HTR-8/SVneo (cell line): ENCODE measurements at places on chromosomes 2 and 18.

GRCh38 chr18:10130606-10131005 is 216.8 kb downstream of the VAPA start:
- DNase-seq = no peak

GRCh38 chr2:134539981-134540380 is 178.8 kb downstream of the TMEM163 start:
- DNase-seq = no peak

DNA sequence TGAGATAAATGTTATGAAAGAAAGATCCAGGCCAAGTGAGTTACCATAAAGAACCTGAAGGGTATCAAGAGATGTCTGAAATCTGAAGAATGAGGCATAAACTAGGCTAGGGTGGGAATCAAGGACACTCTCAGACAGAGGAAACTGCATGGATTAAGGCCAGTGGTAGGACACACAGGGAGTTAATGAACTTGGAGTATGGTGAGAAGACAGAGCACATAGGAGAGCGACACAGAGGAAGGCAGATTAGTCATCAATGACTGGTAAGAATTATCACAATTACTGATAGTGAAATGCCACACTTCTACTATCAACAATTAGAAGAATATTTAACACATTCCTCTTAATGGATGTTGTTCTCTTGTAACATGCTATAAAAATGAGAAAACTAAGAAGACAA is 76.9 kb downstream of the TTC21B start:
- no peak for DNase-seq

DNA sequence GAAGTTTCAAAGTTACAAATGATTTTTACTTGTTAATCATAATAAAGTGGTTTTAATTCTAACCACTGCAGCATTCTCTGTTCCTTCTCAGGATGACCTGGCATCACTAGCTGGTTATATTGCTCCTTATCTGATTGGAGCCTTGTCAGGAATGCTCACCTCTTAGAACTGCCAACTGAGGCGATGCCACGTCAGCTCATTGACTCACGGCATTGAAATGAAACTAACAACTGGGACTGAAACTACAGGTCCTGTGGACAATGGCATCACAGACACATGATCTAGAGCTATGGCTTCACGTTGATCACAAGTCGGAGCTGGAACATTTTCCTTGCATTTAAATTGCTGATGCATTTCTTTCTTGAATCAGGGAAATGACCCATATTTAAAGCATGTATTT is 54.9 kb upstream of the MAP2 start:
- DNase-seq = peak; percentile 70

DNA sequence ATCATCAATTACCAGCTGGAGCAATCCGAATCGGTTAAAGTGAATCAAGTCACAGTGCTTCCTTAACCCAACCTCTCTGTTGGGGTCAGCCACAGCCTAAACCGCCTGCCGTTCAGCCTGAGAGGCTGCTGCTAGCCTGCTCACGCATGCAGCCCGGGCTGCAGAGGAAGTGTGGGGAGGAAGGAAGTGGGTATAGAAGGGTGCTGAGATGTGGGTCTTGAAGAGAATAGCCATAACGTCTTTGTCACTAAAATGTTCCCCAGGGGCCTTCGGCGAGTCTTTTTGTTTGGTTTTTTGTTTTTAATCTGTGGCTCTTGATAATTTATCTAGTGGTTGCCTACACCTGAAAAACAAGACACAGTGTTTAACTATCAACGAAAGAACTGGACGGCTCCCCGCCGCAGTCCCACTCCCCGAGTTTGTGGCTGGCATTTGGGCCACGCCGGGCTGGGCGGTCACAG is 496 bp upstream of the ITGA4 start:
- DNase-seq = no peak

- DNase-seq = no peak
These were observed 41.4 kb upstream of the RNU4ATAC start for GRCh38 chr2:121489284-121489683.

DNA sequence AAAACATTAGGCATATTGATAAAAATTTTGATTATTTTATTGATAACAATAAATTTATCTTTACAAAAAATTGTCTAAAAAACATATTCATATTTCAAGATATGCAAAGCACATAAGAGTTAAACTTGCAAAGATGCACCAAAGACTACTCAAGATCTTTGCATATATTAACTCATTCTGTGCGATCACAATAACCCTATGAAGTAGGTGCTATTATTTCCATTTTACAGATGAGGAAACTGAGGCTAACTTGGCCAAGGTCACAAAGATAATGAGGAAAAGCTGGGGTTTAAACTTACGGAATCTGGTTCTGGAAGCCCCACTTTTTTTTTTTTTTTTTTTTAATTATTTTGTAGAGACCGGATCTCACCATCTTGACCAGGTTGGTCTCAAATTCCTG is 94.4 kb upstream of the SERTAD2 start:
- no peak for DNase-seq

DNA sequence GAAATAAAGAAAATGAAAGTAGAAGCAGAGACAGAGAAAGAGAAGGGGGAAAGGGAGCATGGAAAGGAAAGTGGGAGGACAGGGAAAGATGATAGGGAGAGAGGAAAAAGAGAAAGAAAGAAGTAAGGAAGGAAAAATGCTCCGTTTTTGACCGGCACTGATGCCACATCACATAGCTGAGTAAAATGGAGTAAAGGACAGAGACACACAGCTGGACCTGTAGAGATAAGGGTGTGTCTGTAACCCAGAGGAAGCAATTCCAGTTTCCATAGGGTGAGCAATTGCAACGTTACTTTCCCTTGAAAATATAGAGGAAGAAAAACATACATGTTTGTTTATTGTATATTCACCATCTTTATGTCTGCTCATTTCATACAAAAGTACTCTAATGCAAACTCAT is 1866.9 kb upstream of the PIK3C3 start:
- DNase-seq = no peak

GRCh38 chr18:30406728-30407127 is 635.8 kb downstream of the DSC3 start:
- no peak for DNase-seq

- DNase-seq = no peak
These were observed 85.5 kb upstream of the PXDN start for GRCh38 chr2:1829796-1830195.

DNA sequence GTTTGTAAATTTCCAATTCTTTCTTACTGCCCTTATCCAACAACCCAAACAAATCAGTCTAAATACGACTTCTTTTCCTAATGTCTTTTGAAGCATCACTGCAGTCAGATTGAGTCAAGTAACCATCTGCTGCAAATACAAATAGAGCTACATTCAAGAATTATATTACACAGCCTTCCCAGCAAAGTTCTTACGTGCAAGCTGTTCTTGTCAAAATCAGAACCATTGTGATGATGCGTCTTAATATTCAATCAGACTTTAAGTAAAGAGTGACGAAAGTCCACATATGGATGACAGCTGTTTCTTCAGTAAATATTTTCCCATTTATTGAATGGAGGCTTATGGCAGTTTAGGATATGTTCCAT is 943.8 kb downstream of the LRP1B start:
- no peak for DNase-seq

DNA sequence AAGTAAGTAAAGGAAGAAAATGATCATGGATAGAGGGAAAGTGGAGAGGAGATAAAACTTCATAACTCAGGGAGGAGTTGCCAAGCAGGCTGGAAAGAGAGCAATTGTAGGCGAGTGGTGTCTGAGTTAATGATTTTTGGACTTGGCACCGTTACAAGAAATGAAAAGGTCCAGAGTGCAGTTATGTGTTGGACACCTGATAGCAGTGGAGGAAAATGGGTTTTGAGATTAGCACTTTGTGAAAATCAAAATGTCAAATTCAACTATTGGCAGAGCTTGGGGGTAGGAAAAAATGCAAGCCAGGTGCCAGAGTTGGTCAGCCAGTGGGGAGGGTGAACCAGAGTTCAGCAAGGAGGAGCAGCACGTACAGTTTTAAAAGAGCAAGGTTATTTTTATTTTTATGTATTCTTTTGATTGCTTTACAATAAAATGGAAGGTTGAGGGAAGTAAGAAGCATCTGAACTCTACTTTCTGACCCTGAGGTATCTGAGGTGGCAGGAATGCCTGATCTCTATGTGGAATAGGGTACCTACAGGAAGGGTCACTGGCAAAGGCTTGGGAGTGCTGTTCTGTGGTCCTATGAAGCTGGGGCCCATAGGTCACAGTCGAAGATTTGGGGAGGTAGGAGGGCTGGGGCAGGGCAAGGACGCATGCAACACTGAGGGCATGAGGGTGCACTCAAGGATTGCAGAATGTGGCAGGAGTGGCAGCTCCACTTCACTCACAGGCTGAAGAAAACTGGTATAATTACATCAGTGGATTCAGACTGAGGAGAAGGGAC is 127.5 kb downstream of the CD8B2 start:
- DNase-seq = no peak

DNA sequence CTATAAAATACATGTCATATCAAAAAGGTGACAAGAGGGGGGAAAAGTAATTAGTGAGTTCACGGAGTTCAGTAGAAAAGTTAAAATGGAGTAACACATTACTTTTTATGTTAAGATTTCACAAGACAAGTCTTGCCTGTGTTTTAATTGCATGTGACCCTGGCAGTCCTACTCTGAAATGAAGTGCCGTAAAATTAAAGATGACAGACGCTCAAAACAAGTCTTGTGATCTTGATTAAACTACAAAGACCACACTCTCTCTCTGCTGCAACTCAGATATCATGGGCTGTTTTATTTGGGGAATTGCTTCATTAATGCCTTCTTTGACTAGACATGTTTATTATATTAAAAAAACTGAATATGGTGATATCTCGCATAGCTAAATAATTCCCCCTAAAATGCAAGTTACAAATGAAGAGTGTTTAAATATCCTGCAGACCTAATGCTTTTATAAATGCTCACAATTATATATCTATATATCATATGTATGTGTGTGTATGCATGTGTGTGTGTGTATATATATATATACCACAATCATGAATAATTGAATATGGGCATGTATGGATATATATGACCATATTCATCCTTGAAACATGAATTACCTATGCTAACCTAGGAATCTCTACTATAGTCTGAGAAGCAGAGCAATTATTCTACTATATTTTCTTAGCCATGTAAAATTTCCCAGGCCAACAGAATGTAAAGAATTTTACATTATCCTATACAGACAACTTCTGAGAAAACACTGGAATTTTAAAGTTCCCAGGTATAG is 647.5 kb downstream of the ARHGAP15 start:
- no peak for DNase-seq

GRCh38 chr18:35180455-35180854 is 60.4 kb upstream of the ZNF397 start:
- no peak for DNase-seq

GRCh38 chr2:1619556-1619955 is 124.8 kb downstream of the PXDN start:
- no peak for DNase-seq

- DNase-seq = no peak
These were observed 74.5 kb downstream of the SPRED2 start for GRCh38 chr2:65357959-65358294.

- peak; percentile 48 for DNase-seq
These were observed 216.9 kb downstream of the UXS1 start for GRCh38 chr2:105977212-105977611.

- no peak for DNase-seq
These were observed 74.1 kb downstream of the ATP8B1 start for GRCh38 chr18:57728941-57729511.

GRCh38 chr2:205051417-205051816 is 506.1 kb downstream of the PARD3B start:
- no peak for DNase-seq

- peak; percentile 81 for DNase-seq
These were observed 601.0 kb downstream of the SLC4A3 start for GRCh38 chr2:220228310-220229006.

- no peak for DNase-seq
These were observed 101.7 kb upstream of the FZD7 start for GRCh38 chr2:201931951-201932350.

GRCh38 chr2:164841719-164842623 is at the start of gene COBLL1:
Gene COBLL1, minus strand, starts transcription at chr2:164841823. Its CDS starts 627 bp downstream, at chr2:164841196.
- peak; percentile 61 for DNase-seq

GRCh38 chr18:74155276-74155675 is 7.0 kb downstream of the TIMM21 start:
- no peak for DNase-seq

DNA sequence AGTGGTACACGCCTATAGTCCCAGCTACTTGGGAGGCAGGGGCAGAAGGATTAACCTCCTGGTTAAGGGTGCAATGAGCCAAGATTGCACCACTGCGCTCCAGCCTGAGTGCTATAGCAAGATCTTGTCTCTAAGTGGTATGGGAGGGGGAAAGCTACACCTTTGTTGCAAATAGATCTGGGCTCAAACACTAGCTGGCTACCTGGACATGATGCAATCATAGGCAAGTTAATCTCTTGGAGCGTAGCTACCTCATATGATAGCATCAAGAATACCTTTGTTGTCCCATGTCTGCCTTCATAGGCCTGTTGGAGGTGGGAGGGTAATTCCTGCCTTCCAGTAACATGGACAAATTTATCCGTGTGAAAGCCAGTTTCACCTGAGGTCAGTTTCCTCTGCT is 15.7 kb downstream of the KLHL29 start:
- DNase-seq = no peak

GRCh38 chr2:31384351-31384750 is 30.2 kb downstream of the XDH start:
- DNase-seq = peak; percentile 50

DNA sequence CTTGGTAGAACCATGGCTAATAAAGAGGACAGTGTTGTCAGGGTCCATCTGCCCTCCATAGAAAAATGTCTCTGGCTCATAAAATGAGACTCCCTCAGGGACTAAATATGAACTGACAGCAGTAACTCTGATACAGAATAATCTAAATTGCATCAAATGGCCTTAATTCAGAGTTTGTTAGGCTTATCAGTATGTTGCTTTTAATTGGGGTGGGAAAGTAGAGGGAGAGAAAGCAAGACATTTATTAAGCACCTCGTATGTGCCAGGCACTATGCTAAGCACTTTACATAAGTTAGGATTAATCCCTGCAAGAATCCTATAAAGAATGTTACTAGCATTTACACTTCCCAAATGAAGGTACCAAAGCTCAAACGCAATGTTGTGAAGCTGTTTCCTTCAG is 115.2 kb downstream of the MMADHC start:
- DNase-seq = no peak

DNA sequence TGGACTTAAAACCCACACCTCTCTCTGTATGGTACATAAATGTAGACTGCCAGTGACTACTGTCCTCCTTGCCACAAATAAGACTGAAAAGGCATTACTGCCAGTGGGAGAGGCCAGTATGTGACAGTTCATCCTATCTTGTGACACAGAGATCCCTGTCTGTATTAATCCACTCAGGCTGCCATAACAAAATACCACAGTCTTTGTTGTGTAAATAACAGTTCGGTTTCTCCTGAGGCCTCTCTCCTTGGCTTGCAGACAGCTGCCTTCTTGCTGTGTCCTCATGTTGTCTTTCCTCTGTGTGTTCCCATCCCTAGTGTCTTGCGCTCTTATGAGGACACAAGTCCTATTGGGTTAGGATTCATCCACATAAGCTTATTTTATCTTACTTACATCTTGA is 46.4 kb upstream of the IL1RL1 start:
- no peak for DNase-seq
